ENCODE measurements at places on chromosomes 2 and 18.

DNA sequence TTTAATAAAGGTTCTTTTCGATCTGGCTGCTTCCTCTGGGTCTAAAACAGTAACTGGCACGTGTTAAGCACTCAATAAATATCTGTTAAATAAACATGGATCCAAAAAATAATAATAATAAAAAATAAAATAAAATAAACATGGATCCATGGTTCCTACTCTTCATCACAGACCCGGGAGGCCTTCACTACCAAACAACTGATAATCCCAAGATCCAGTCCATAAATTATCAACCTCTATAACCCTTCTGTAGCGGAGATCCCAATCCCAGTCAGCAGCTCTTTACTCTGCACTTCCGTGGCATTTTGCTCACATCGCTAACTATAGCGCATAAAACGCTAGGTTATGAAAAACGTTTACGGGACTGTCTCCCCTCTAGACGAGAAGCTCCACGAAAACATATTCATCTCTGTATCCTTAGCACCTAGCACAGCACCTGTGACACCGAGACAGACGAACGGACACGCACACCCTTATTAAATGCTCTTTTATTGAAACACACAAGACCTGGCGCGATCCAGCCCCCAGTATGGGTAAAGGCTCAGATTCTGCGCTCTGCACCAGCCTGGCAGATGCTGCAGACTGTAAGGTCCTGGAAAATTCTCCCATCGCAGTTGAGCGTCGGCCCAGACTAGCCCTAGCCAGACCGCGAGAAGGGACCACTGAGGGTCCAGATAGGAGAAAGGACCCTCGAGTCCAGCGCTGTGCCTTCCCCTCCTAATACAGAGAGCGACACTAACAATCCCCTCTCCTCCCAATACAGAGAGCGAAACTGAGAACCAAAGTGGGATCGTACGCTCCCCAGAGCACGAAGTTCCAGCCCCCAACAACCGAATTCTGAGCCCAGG lies 770 bp downstream of the NBAS start:
- no peak for DNase-seq

GRCh38 chr2:98577313-98577712 lies 31.0 kb downstream of the COA5 start:
- DNase-seq = no peak

GRCh38 chr2:224063298-224063648 lies 24.2 kb upstream of the SERPINE2 start:
- no peak for DNase-seq

DNA sequence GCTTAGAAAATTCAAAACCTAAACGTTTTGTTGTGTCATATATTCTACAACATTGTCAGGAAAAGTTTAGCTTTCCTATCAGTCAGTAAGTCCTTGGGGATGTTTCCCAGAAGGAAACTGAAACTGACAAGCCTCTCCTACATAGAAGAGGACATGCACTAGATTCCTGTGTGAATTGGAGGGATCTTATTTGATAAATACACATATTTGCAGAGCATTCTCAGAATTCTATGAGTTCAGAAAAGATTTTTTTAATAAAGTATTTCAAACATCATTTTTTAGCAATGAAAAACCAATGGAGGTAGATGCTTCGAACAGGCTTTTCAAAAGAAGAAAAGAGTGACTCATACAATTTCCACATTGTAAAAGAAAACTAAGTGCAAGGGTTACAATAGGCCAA lies 1706.7 kb downstream of the SUCLG1 start:
- DNase-seq = no peak

GRCh38 chr2:1227274-1227900 lies 185.9 kb upstream of the TPO start:
- DNase-seq = no peak

DNA sequence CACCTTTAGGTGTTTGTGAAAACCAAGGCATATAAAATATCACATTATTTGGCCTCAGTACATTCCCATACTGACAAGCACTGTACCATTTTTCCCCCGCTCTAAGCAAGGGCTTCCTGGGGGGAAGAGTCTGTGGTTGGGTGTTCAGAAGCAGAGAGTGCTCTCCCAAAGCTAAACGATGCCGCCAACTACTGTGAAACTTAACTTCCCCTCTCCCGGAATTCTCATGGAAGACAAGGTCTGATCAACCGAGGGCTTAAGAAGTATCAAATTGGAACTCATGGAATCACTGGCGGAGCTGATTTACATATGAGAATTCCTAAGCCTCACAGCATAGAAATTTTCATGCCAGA lies 433 bp upstream of the MFF start:
- no peak for DNase-seq

DNA sequence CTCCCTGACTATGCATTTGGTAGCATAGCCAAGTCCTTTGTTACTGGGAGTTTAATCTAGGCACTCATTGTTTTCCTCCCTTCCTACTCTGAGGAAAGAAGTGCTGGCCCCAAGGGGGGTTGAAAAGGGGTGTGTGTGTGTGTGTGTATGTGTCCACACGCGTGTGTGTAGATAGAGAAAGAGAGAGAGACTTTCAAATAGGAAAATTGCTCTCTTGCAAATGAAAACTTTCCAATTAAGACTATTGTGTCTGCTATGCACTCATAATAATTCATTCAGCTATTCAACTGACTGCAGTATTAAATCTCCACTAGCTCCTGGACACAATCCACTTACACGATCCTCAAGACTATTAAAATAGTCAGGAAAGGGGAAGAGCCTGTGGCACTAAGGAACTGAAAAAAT lies 92.9 kb upstream of the CSRNP3 start:
- DNase-seq = no peak

DNA sequence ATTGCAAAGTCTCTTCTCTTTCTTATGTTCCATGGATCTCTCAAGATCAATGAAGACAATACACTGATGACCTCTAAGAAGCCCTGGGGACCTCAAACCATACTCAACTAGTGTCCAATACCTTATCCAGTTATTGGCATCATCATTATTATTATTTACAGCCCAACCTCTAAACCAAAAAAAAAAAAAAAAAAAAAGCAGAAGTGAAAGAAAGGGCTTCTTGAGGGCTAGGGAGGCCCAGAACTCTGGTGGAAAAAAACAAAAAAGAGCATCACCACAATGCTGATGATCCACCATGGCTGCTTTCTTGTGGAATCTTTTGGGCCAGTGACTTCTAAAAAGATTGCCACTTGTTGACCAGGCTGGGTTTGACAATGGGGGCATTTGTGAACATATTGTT lies 324.9 kb downstream of the LPIN1 start:
- no peak for DNase-seq

DNA sequence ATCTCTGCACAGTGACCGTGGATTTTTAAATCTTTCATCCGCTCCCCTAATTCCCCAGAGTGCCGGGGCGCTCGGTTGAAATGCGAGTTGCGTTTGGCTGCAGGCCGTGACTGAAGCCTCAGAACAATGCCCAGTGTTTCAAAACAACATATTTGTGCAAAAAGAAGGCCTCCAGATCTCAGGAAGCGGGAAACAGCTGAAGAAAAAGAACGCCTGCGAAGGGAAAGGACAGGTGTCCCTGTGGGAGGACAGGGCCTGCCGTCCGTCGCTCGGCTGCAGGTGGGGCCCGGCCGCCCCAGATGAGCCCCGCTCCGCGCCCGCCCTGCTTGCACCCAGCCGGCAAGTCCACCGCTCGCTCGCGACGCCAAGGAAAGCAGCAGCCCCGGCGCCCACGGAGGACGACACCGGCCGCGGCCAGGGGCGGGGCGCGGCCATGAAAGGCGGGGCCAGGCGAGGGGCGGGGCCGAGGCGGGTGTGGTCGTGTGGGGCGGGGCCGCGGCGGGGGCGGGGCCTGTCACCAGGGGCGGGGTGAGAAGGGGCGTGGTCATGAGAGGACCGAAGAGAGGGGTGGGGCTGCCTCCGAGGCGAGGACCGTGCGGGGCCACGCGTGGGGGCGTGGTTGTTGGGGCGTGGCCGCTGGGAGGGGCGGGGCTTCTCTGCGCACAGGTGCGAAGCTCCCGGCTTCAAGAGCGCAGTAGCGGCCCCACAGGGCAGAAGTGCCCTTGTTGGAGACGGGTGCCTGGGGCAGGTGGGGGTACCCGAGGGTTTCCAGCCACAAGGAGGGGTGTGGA lies 17.6 kb upstream of the BOK start:
- DNase-seq = peak; percentile 22

DNA sequence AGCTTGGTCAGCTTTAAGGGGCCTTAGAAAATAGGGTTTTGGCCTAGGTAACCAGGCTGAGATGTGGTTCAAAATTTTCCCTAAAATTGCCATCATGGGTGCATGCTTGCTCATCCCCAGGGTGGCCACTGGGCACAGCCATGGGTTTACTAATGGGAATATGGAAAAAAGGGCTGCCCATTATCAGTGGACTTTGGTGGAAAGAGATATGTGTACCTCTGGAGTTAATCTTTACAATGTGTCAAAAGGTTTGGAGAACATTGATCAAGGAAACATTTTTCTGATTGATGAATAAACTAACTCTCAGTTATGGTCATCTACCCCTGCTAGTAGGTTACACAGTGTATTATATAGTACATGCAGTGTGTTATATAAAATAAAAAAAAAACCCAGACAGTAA lies 13.1 kb downstream of the KDM3A start:
- no peak for DNase-seq

- DNase-seq = no peak
Observed at GRCh38 chr18:9243029-9243428, 91.5 kb upstream of the TWSG1 start.

DNA sequence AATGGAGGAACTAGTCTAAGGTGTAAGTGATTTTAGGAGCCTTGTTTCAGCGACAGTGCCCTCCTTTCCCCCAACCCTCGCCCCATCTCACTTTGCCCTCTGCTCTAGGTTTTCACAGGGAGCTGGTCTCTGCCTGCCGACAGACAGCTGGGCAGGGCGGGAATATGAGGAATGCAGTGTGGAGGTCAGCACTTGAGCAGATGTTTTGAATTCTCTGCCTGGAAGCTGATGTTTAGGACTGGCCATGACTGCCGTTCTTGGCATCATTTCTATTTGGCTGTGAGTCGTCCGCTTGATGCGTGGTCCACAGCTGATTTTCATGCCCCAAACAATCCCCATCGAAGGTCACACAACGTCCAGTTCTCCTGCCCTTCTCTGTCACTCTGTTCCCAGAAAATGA lies 55.1 kb upstream of the SIX3 start:
- DNase-seq = no peak

GRCh38 chr18:8337211-8337610 lies 272.0 kb upstream of the RAB12 start:
- no peak for DNase-seq

- no peak for DNase-seq
Observed at GRCh38 chr2:120833127-120833675, 97.5 kb downstream of the GLI2 start.

GRCh38 chr18:59079264-59079663 lies 60.4 kb upstream of the SEC11C start:
- no peak for DNase-seq

- no peak for DNase-seq
Observed at GRCh38 chr2:64718250-64718885, 64.7 kb upstream of the SERTAD2 start.

DNA sequence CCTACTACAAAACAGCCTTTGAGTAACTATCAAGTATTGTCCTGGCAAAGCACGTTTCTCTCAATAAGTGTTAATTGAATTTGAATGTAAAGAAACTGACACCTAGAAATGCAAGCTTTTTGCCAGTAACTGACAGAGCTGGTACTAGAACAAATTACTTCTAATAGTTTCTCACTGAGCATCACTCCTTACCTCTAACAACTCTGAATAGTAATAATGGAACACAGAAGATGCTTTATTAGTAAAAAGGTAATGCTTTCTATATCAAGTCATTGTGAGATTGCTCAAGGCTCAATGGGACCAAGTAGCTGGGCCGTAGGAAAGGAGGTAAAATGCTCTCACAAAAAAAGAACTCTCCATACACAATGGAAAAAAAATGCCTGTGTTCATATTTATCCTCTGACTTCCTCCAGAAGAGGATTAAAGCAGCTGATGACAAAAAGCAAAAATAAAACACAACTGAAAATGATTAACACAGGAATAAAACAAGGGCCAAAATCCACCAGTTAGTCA lies 11.8 kb downstream of the RASGRP3 start:
- no peak for DNase-seq

DNA sequence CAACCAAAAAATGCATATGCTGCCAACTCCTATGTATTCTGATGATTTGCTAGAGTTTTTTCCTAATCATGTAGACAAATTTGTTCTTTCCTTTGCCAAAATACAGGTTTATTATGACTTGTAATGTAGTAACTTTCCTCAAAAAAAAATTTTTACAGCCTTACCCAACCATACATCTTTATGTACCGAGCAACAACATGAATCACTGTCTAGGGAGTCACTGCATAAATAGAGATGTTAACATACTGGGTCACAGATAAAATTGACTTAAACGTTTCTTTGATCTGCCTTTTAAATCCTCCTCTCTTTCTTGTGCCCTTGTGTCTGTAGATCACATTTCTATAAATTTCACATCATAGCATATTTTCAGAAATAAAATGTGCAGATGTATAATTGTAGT lies 143.6 kb downstream of the MBD2 start:
- DNase-seq = no peak

DNA sequence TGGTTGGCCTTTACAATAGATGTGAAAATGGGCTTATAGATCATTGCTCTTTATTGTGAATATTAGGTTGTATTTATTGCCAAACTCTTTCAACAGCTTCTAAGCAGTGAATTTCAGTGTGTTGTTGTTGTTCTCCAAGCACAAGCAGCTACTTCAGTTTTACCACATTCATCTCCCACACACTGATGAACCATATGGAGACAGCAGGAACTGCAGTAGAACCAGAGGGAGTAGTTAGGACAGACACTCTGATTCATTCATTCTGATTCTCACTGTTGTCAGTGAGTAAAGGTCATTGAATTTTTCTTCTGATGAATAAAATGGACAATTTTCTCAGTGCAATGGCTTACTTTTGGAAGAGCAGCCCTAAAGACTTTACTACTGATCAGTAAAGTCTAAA lies 40.2 kb downstream of the CCDC74A start:
- DNase-seq = no peak

GRCh38 chr2:120684289-120685065 lies 51.2 kb upstream of the GLI2 start:
- no peak for DNase-seq

DNA sequence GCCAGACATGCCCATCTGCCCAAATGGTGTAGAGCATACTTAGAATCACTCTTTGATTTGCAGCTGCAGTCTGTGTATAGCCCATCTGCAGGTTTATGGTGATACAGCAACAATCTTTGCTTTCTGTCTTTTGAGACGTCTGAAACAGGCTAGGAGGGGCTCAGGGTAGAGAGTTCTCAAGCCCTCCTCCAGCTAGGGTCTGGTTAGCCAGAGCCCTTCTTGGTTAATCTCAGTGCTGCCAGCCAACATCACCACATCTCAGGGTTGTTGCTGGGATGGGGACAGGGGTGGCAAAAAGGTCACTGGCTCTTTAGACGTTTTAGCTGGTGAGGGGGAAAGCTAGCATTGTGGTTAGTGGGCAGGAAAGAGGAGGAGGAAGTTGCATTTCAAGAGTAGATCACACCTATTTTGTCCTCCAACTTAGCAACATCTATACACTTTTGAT lies 136.6 kb upstream of the ACAA2 start:
- no peak for DNase-seq

GRCh38 chr2:36562973-36563532 lies 34.9 kb downstream of the FEZ2 start:
- DNase-seq = no peak
